ENCODE measurements at places on chromosomes 1 and 21.

GRCh38 chr1:165891111-165891860 is 63.9 kb downstream of the UCK2 start:
- no peak for DNase-seq

DNA sequence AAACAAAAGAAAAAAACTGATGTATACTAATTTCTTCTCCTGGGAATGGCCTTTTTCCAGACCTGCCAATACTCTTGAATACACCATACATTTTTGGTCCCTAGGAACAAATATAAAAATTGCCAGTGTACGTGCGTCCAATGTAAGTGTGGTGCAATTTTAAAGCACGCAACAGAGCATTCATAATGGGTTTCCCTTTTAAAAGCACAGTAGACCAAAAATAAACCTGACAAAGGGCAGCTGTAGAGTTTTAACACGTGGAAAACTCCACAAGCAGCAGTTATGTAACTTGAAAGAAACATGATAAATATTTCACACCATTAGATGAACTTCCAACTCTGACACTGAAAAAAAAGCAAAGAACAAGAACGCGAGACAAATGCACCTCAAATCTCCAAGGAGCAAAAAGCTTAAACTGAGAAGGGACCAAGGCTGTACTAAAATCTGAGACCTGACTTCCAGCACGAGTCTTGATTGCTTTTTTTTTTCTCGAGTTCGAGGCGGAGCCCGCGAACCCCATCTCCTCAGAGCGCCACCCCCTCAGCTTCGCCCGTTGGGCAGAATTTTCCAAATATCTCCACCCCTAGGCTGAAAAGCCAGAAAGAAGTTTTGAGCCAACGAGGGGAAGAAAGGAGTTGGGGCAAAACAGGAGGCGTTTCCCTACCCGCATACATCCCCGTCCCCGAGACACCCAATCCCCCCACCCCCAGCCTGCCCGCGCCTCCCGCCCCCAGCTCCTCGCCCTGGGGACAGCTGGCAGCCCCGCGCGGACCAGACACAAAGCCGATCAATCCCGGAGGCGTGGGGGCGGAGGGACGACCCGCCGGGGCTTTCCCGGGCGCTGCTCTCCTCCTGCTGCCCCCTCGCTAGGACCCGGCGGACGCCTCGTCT is at the start of gene JAM2:
Gene JAM2 (plus strand): TSS at position 599 of the 891 bp plus-strand sequence. CDS start 564 bp downstream, outside the sequence.
- DNase-seq = peak; percentile 77

- no peak for DNase-seq
These were observed 20.5 kb downstream of the ARMH1 start for GRCh38 chr1:44694863-44695478.

- DNase-seq = no peak
These were observed 364.8 kb upstream of the ESRRG start for GRCh38 chr1:217088011-217088410.

DNA sequence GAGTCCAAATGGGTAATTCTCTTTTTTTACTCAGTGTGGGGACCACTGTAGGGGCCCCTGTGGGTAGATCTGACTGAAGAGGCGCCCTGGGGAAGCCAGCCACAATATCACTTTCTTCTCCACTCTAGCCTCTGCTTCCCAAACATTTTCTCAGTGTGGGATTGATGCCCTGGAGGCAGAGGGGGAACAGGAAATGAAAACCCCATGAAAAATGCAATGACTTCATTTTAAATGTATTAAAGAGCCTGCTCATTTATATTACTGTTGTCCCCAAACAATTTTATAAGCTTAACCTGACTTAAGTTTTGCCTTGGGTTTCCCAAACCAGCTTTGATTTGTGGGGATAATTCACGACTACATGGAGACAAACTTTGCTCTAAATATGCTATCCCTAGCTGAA is 181.9 kb downstream of the C1orf94 start:
- DNase-seq = no peak
